ENCODE measurements at places on chromosomes 7 and 10.

- DNase-seq, result no peak
Observed at GRCh38 chr7:10939237-10939910, 34.3 kb upstream of the PHF14 start.

GRCh38 chr10:124236816-124237215 is 143.4 kb upstream of the CHST15 start:
- DNase-seq, result no peak

DNA sequence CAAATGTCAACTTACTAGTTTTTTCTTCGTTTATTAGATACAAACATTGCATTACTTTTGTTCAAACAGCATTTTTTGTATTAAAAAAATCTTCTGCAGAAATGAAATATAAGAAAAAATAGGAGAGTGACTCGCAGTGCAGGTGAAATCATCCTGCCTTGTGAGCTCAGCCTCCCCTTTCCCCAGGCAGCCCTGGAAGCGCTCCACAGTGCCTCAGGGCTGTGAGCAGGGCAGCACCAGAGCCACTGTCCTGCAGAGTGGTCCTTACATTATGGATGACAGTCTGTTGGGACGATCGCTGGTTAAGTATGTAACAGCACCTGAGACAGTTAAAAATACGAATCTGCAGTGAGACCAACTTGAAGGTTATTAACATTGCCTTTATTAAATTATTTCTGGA is 695.4 kb upstream of the POM121L12 start:
- DNase-seq, result no peak

GRCh38 chr10:107516349-107516748 is 351.8 kb upstream of the SORCS1 start:
- no peak for DNase-seq

DNA sequence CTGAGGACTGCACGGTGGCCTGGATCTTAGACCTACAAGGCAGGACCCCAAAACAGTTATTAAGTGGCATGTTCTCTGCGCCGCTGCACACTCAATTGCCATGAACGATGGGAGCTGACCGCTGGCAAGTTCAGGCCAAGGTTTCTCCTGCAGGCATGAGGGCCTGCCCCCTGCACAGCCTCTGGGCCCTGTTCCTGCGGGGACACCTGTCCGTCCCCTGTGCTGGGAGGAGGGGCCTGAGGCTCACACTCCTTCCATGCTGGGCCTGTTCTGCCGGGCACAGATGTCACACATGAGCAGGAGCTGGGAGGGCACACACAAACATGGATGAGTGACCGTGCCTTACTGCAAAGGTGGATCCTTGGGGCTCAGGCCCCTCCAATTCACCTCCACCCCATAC is 90.0 kb downstream of the PTPRN2 start:
- no peak for DNase-seq
